ENCODE measurements at places on chromosomes 2 and 18.

DNA sequence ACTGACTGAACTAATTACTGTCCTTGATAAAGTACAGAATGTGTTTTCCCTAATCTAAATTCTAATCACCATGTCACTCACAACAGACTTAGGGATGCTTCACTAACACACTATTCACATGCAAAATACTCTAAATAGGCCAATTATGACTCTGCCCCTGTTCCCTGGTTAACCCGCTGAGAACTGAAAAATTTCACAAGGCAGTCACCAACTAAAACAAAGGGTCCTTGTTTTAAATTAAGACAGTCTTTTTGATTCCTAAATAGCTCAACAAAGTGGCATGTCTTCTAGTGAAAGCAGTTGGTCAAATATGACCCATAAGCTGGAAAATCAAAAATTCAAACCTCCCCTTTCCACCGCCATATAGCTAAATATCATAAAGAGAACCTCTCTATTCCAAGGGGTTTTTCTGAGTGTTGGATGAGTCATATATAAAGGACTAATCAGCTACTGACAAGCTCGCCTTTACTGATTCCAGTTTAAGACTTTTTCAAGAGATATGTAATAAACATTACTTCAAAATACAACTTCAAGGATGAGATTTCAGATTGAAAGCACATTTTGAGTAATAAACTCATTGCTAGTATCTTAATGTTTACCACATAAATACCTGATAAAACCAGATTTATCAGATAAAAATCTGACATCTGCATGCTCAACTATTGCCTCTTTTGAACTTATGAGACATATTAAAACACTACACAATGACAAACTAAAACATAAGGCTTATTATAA, 235.8 kb downstream of the TCF4 start:
- no peak for DNase-seq

- DNase-seq: no peak
These were observed 82.2 kb downstream of the FAM124B start for GRCh38 chr2:224319750-224320149.

DNA sequence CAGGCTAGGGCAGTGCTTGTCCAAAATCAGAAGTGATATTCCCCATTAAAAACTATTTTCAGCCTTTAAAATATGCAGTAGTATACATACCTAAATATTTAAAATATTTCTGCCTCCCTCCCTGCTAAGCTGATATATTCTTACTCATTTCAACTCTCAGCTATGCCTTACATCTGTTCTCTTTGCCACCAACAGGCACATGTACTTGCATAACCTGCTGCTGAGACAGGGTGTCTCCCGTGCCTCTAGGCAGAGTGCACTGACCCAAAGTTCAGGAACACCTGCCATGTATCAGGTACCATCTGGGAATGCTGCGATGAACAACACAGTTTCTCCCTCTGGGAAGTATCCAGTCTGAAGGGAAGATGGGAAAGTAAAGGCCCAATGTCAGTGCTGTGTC, 91.7 kb downstream of the STK39 start:
- no peak for DNase-seq

DNA sequence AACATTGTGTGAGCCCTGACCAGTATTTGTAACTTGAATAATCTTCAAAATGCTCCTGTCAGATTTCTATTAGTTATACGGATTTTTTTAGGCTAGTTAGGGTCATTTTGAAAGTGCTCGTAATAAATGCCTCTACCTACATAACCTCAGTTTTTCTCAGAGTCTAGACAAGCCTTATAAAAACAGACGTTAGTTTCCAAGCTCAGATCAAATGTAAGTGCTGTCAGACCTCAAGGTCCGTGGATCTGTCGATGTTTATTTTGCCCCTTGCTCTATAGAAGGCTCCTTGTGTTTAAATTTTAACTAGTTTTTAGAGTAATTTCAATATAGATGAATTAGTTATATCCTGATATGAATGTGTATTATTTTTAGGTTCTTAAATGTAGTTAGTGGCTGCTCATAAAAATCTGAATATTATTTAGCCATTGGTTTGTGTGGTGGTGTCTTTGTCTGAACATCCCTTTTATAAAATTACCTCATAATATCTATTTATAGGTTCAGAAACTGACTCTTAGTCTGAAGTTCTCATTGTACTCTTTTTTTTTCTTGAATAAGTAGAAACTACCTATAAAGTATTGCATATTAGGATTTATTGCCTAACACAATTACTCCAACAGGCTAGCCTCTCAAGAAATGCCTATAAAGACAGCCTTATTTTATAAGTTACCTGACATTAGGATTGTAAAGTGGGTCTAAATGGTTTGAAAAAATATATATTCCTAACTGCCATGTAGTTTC, 71.1 kb downstream of the MTA3 start:
- DNase-seq: no peak

GRCh38 chr2:184599054-184599871, 934 bp downstream of the ZNF804A start:
- no peak for DNase-seq

All from brain pericyte (primary cell).